ENCODE measurements at places on chromosomes 2 and 18. TPM values are rescaled to one million over a fixed set of nuclear protein-coding genes. Genes with fewer than 3 reads are reported as not detected.

DNA sequence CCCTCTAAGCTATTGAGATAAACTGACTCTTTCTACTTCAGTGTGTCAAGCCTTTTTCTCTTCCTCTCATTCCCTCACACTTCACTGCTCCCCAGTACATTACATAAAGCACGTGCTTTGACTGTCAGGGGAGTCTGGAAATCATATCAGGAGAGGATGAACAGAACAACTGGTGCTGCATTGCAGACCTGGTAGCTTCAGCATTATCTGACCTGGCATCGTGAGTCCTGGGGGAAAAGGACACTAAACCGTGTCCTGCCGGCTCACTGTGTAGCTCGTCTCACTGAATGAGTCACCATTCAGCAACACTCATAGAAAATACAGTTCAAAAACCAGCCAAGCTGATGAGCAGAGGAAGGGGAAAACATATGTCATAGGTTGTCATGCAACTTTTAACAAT is 108.5 kb upstream of the UNC80 start:
- DNase-seq: no peak

DNA sequence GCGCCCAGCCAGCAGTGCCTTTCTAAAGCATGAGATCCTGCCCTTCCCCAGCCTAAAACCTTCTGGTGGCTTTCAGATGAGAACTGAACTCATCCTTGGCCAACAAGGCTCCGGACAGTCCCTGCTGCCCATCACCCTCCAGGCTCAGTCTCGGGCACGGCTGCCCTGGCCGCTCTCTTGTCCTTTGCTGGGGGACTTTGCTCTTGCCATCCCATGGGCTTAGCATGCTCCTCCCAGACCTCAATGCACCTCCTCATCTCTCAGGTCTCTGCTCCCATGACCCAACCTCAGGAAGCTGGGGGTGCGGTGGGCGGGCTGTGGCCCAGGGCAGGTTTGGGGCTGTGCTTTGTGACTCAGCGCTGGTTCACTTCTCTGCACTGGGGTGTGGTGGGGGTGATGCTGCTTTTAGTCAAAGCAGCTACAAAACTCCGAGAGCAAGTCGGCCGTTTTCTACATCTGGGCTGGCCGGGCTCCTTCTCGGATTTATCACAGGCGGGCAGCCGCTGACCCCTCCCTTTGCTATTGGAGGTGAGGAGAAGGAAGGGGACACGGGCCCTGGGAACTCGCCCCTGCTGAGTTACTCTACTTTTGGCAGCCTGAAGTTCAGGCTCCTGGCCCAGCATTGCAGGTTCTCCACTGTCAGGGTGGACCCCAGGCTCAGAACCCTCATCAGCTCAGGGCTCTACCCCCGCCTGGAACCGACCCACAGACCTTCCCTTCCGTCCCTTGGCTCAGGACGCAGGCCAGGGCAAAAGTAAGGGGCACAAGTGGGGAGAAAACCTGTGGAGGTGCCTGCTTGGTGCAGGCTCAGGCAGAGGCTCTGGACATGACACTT is 90.6 kb upstream of the TAF1B start:
- peak; percentile 84 for DNase-seq

- DNase-seq: no peak
These were observed 66.2 kb upstream of the KLF7 start for GRCh38 chr2:207231967-207232366.

- DNase-seq: no peak
These were observed 155.0 kb downstream of the ARHGAP15 start for GRCh38 chr2:143284087-143284675.

GRCh38 chr18:70044632-70045031 is 97.0 kb upstream of the CD226 start:
- DNase-seq: no peak

GRCh38 chr2:39933196-39933595 is 154.1 kb upstream of the THUMPD2 start:
- DNase-seq: no peak

GRCh38 chr2:153230977-153231376 is 247.6 kb downstream of the RPRM start:
- DNase-seq: no peak

- DNase-seq: no peak
These were observed 20.4 kb downstream of the TTR start for GRCh38 chr18:31612124-31612523.

- no peak for DNase-seq
These were observed 456.3 kb downstream of the DLGAP1 start for GRCh38 chr18:3998698-3999333.

GRCh38 chr2:234135750-234136221 is 85.3 kb downstream of the SPP2 start:
- peak; percentile 45 for DNase-seq

GRCh38 chr2:118012778-118013177 is 1.1 kb downstream of the CCDC93 start:
- no peak for DNase-seq

- no peak for DNase-seq
These were observed 128.9 kb upstream of the ARL4C start for GRCh38 chr2:234625626-234626250.

- no peak for DNase-seq
These were observed 73.2 kb downstream of the KLHL29 start for GRCh38 chr2:23457990-23458682.

DNA sequence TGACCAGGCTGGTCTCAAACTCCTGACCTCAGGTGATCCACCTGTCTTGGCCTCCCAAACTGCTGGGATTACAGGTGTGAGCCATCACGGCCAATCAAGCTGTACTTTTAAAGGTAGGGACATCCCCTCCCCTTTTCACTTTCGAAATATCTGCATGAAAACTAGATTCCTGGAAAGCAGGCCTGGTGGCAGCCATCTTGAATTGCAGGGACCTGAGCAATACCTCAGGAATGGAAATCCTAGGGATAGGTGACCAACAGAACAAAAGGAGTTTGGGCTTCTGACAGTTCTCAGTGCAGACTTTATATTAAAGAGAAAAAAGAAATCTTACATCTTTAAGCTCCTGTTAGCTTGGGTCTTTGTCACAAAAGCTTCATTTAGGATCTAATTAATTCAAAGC is 62.6 kb downstream of the KLF7 start:
- no peak for DNase-seq

DNA sequence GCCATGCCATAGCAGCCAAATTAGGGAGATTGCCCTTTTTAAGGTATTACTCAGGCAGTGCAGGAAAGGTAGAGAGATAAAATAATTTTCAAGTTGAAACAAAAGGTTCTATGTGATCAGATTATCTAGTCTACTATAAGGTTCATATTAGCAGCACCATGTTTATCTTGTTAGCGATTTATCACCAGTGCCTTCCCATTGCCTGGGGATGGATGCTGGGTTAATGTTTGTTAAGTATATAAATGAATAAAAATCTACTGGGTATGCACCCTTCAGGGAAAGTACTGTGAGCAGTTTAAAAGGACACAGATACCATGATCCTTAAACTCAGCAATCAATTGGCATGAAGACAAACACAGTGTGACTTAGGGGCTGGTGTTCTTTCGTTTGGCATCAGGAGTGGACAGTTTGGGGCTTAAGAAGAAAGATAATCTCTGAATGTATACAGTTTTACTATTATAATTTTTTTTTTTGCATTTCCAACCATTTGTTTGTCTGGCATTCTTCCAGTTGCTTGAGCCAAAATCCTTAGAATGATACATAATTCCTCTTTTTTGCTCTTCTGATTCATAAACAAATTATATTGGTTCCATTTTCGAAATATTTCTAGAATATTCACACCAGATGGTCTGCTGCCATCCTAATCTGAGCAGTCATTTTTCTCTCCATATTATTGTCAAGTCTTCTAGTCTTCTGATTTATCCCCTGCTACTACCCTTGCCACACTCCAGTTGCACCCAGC is 512.8 kb upstream of the SLC8A1 start:
- no peak for DNase-seq

DNA sequence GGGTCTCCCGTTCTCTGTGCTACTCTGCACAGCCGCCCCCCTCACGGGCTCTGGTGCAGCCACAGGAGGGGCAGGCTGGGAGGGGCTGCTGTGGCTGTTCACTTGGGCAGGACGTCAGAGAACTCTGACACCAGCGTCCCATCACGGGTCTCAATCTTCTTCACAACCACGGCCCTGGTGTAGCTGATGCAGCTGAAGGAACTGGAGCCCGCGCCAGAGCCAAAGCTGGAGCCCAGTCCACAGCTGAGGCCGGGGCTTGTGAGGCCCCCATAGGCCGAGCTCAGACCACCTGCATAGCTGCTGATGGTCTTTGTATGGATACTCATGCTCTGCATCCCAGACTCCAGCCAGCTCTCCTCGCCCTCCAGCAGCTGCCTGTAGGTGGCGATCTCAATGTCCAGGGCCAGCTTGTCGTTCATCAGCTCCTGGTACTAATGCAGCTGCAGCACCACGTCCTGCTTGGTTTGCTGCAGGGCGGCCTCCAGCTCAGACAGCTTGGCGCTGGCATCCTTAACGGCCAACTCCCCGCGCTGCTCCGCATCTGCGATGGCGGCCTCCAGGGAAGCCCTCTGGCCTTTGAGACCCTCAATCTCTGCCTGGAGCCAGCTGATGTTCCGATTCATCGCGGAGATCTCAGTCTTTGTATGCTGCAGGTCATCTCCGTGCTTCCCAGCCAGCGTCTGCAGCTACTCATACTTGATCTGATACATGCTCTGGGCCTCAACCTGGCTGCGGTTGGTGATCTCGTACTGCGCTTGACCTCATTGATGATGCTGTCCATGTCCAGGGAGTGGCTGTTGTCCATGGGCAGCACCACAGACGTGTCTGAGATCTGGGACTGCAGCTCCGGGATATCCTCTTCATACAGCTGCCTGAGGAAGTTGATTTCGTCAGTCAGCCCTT is 7.4 kb upstream of the DUSP19 start:
- no peak for DNase-seq

DNA sequence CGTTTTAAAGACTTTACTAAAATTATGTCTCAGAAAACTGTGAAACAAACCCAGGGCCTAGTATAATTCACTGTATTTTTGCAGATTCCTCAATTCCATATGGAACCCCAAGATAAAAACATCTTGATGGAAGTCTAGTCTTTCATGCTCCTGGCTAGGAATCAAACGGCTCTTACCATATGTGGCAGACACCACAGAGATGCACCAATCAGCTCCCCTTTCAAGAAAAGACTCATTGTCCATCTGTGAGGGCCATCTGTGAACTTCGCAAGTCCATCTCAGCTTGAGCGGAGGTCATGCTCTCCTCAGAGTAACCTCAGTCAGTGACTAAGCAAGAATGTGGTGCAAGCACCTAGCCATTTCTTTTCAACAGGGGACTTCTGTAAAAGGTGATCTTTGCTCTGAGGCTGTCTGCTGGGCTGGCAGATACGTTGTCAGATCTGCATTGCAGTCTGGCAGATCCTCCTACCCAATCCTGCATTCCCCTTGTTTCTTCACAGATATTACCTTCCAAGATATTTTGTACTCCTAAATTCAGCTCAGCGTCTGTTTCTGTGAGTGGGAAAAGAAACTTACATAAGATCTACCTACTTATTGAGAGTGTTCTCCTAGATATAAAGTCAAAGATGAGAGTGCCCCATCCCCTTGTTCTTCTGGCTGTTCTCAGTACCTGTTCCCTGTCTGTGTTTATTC is 419.3 kb downstream of the SPAG16 start:
- DNase-seq: no peak

- DNase-seq: no peak
These were observed 54.9 kb downstream of the VRK2 start for GRCh38 chr2:58101500-58101899.

GRCh38 chr2:121130301-121130850 is 154.6 kb downstream of the TFCP2L1 start:
- no peak for DNase-seq

- no peak for DNase-seq
These were observed 170.0 kb downstream of the ZNF521 start for GRCh38 chr18:25181993-25182392.

- DNase-seq: no peak
These were observed 469.3 kb upstream of the RAB12 start for GRCh38 chr18:8139891-8140406.

- DNase-seq: no peak
These were observed 70.0 kb upstream of the SP3 start for GRCh38 chr2:174035117-174035635.

GRCh38 chr2:236820763-236821344 is 251.2 kb downstream of the ACKR3 start:
- DNase-seq: no peak

DNA sequence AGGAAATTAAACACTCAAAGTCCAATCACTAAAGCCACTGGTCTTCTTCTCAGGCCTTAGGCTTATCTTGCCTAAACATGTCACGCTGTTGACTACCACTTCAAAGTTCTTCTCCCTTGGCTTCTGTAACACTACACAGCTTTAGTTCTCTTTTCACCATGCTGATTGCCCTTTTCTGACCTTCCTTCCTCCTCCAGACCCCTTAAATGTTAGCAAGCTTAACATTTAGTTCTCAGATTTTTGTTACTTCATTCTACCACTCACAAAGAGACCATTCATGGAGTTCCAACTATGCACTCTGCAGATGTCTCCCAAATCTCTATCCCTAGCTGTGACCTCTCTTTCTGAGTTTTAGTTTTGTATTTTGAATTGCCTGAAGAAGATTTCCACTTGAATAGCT is 64.4 kb downstream of the TTC21B start:
- no peak for DNase-seq

GRCh38 chr2:215553946-215554345 is 118.1 kb upstream of the FN1 start:
- no peak for DNase-seq

DNA sequence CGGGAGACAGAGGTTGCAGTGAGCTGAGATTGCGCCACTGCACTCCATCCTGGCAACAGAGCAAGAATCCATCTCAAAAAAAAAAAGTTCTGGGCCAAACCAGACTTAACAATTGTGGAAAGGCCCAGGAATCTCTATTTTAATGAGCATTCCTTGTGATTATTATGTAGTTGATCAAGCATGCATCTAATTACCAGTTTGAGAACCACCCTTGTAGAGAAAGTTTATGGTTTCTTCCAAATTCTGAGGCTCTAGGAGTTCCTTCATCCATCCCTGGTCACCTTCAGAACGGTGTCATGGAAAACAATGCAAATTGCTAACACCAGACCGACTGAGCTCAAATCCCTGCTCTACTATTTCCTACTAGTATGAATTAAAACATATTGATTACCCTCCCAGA is 246.3 kb upstream of the KLHL29 start:
- no peak for DNase-seq

DNA sequence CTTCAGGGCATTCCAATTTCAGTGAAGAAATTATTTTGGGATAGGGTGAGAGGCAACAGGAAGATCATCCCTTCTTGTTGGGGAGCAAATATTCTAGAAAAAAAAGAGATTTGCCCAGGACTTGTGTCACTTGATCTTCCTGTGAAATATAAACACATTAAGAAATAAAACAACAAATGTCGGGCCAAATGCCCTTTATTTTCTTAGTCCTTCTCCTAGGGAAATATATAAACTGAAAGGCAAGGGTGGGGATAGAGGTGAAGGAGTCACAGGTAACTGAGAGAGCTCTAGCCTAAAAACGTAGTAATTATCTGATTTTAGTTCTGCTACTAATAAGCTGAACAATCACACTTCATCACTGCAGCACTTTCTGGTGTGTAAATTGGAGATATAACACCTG is 104.6 kb upstream of the ACVR1C start:
- no peak for DNase-seq

GRCh38 chr2:2524348-2524941 is 193.4 kb upstream of the MYT1L start:
- DNase-seq: no peak

- DNase-seq: no peak
These were observed 166.5 kb upstream of the COPS8 start for GRCh38 chr2:236919209-236919608.

PSTPIP2 gene
- total RNA-seq: 2.9 TPM

MAPRE3 gene
- total RNA-seq: 4.2 TPM

UGT1A4 gene
- total RNA-seq: not detected

SALL3 gene
- total RNA-seq: not detected

TMEM17 gene
- total RNA-seq: not detected

PID1 gene
- not detected for total RNA-seq

CD8A gene
- total RNA-seq: 0.31 TPM

ATG9A gene
- 80.6 TPM for total RNA-seq

SULT1C4 gene
- total RNA-seq: not detected

OR6B2 gene
- total RNA-seq: not detected

TUBA3E gene
- not detected for total RNA-seq
